ENCODE measurements at places on chromosomes 7 and 10.

- peak; percentile 74 for DNase-seq
These were observed 185.2 kb upstream of the ITGB1 start for GRCh38 chr10:33143160-33143728.

DNA sequence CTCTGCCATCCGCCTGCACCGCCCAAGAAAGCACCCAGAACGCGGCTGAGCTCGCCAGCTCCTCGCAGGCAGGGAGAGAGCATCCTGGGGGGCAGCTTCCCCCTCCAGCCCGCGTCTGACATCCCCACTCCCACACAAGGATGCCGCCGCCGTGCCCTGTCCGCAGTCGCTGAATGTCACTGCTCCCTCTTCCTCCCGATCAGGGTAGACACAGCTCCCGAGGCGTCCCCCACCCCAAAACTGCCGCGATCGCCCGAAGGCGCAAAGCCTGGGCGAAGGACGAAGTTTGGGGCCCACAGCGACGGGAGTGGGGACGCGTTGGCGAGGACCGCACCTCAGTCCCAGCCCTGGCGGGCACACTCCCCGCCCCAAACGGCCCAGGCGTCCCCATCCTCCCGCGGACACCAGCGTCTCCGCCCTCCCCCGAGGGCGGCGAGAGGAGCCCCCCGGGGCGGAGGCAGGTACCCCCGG lies 1.5 kb upstream of the KAT6B start:
- no peak for DNase-seq

DNA sequence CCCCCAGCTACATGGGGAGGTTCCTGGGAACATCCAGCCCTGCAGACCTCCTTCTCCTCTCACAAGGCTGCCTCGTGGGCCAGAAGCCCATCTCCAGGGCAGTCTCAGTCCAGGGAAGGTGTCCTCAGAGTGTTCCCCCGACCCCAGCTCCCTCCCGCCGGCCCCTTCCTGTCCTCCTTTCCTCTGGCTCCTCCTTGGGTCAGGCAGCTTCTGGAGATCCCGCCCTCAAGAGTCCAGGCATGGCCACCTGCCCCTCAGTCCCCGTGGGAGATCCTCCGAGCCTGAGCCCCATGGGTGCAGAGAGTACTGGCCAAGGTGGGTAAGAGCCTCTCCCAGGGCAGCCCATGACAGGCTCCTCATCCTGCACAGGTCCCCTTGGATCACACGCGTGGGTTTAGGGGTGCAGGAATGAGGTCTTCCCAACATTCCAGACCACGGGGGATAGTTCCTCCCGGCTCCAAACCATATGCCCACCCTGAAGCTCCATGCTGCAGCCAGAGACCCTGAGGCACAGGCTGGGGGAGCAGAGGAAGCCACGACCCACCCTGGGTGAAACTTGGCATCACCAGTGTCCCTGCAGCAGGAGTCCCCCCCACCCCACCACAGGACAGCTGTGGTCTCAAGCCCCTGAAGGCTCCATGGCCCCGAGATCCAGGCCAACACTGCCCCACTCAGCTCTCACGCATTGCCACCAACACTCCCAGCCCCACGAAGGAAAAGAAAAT lies 65.5 kb downstream of the OAT start:
- DNase-seq: no peak

DNA sequence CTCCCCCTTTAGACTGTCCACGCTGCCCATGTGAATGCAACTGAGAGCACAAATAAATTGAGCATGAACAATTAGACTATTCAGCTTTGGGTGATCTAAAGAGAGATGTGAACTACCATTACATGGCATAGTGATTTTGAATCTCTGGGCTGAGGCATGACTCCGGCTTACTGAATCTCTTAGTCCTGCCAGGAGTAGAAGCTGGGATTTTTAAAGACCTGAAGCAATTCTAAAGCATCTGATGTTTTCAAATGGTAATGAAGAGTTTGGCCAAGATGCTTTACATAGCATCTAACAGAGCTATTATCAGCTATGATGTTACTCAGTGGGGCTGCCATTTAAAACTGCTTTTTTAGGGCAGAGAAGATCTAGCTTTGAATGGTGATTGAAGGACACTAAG lies 1059.1 kb downstream of the SORCS3 start:
- DNase-seq: no peak

GRCh38 chr10:77649333-77650331 lies 12.0 kb upstream of the KCNMA1 start:
- no peak for DNase-seq

DNA sequence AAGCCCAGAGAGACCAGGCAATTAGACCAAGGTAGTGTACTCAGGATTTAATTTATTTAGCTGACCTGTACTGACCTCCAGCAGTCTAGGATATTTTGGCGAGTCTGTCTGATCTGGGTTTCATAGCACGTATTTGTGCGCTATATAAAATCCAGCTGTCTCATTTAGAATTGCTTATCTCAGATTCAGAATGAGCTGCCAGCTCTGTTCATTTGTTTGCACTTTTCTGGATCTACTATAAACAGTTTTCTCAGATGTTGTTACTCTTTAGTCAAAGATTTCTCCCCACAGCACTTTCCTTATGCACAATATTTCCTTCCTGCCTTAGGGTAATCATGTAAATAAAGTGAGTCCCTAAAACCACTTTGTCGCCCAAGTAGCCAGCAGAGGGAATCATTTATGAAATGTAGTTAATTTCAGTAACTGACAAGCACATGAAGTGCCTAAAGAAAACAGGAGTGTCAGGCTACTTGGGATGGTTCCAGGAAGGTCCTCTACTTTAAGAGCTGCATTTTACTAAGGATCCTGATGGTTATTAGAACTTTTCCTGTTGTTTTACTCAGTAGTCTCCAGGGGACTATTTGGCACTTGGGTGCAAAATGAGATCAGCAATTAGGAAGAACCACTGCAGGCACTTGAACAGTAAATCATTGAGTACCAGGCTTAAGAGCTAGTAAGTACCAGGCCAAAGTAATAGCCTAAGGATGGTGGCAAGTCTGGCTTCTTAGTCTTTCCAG lies 226.4 kb downstream of the TWIST1 start:
- no peak for DNase-seq

- no peak for DNase-seq
These were observed 483.2 kb downstream of the ADRA2A start for GRCh38 chr10:111560027-111560426.

DNA sequence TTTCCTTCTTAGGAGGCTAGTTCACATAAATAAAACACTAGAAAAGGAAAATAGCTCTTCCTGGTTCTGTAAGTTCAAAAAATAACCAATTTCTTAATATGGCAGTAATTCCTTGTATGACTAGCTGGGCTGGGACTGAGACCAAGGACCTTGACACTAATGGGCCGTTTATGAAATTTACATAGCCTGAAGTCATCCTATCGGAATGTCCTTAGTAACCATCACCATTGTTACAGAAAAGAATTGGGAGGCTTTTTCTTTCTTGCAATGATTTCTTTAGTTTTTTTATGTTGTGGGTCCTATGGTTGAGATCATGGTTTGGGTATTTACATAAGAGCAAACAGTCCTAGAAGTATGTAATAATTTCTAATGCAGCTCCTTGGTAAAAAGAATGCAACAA lies 87.1 kb upstream of the HDAC9 start:
- peak; percentile 80 for DNase-seq

GRCh38 chr10:122265896-122266295 lies 5.2 kb upstream of the BTBD16 start:
- no peak for DNase-seq

- no peak for DNase-seq
These were observed 233.5 kb downstream of the TMEM26 start for GRCh38 chr10:61219696-61220095.

DNA sequence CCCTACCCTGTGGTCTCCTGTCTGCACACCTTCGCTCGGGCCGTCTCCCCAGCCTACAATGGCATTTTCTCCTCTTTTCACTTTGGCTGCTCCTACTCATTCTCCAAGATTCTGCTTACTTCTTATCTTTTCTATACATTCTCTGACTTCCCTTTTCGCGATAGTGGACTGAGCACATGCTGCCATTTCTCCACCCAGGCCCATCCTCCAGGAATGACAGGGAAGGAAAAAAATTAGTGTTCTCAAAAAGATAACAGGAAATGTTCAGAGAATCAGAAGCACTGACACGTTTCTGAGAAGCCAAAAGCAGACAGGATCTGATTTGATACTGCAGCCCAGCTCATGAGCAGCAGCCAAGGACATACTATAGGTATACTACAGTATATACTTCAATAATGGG lies 6.4 kb upstream of the ANXA11 start:
- no peak for DNase-seq

GRCh38 chr10:112471878-112472487 lies 25.0 kb downstream of the VTI1A start:
- no peak for DNase-seq

DNA sequence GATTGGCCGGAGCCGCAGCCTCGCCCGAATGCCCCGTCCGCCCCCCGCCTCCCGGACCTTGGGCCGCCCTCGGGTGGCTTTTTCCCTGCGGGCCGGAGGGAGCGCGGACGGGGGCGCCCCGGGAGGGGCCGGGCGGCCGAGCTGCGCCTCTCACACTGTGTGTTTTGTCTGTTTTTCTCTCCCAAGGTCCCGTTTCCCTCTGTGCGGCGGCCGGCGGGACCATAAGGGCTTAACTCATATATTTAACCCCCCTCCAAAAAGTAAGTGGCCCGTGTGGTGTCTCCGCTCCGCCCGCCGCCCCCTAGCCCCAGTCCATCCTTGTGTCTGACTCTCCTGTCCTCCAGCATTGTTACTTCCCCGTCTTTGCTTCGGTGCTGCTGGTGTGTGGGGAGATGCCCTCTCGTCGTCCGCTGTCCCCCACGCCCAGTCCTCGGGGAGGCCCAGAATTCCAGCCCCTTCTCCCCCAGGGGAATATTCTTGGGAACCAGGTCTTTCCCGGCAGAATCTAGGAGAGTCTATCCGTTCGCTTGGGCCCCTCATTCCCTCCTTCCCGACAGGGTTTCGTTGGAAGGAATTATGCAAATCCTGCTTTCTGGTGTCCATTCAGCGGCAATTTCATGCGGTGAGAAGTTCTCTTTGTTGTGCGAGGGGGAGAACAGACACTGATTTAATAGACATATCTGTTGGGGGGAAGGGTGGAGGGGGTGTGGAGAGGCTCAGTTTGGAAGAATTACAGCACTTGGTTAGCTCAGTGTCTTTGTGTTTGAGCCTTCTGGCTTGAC lies 1.3 kb downstream of the LCOR start:
- DNase-seq: no peak

- no peak for DNase-seq
These were observed 201.6 kb upstream of the KIAA1217 start for GRCh38 chr10:24007359-24007758.

GRCh38 chr7:28688651-28689050 lies 269.5 kb downstream of the TRIL start:
- peak; percentile 60 for DNase-seq

- DNase-seq: peak; percentile 27
These were observed 84.6 kb upstream of the PDGFA start for GRCh38 chr7:604001-604883.
